ENCODE measurements at places on chromosomes 2 and 18. TPM values are rescaled to one million over a fixed set of nuclear protein-coding genes. Genes with fewer than 3 reads are reported as not detected.

Gene OSR1
- not detected for total RNA-seq

Gene ANTXR1
- not detected for total RNA-seq

Gene MARCO
- not detected for total RNA-seq

Gene UGT1A4
- not detected for total RNA-seq

Gene ZC3H6
- 14.7 TPM for total RNA-seq

Gene MALL
- not detected for total RNA-seq

Gene COLEC11
- total RNA-seq, result not detected

Gene DCTN1
- 99.7 TPM for total RNA-seq

Gene LYPD6B
- total RNA-seq, result 0.20 TPM

Gene CCDC150
- total RNA-seq, result 12.1 TPM

Gene ANXA4
- total RNA-seq, result 86.9 TPM

Gene RGPD4
- 0.10 TPM for total RNA-seq

Gene ERMN
- 3.1 TPM for total RNA-seq

Gene CPLX4
- not detected for total RNA-seq

Gene CGREF1
- 0.75 TPM for total RNA-seq

Gene LRATD1
- total RNA-seq, result not detected

Gene ASXL3
- total RNA-seq, result not detected

All from activated CD4-positive, alpha-beta memory T cell treated with anti-CD3 and anti-CD28 coated beads, Interleukin-2, amount 10 ng/mL, durations not matched to agents 7 days and 5 days (primary cell).